ENCODE measurements at places on chromosomes 11 and 22.

DNA sequence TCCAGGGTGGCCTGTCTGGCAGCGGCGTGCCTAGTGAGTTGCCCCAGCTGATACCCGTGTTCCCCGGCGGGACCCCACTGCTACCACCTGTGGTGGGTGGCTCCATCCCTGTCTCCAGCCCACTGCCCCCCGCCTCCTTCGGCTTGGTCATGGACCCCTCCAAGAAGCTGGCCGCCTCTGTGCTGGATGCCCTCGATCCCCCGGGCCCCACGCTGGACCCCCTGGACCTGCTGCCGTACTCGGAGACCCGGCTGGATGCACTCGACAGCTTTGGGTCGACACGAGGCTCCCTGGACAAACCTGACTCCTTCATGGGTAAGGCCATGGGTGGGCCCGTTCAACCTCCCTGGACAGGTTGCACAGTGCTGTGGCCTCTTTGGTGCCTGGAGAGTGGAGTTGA, 38.5 kb downstream of the ZC3H7B start:
- no peak for DNase-seq

DNA sequence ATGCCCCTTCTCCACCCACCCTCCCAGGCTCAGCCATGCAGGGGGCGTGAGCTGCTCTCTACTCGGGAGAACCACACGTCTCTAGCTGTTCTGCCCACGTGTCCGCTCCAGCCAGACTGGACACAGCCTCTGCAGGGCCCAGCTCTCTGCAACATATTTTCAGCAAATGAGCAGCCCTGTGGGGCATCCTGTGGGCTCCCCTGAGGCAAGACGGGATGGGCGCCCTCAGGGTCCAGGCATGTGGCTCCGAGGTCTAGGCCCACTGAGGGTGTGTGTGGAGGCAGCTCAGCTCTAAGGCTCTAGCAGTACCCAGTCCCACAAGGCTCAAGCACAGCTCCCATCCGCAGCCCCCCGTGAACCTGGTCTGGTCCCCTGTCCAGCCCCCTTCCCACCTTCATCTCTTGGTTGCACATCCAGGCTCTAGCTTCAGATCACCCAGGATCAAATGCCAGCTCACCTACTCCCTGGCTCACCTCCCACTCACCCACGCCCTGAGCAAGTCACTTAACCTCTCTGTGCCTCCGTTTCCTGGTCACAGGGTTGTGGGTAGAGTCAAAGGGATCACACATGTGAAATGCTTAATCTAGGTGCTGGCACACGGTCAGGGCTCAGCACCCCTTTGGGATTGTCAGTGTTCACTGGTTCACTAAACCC, 57.8 kb upstream of the TCF20 start:
- DNase-seq: no peak

DNA sequence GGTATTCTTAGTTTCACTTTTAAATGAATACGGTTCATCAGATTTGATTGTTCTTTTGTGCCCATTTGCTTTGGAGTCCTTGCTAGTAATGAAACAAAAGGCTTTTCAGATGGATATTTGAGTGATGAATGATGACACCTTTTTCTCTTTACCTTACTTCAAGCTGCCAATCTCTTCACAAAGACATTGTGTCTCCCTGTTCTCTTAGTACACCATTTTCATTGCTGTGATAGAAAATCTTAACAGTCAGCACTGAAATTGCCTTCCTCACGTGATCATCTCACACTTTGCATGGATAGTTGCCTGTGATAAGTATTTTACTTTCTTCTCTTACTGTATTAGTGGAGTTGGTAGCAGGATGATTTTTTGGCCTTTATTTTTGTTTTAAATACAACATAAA, 396.6 kb downstream of the NELL1 start:
- no peak for DNase-seq

- no peak for DNase-seq
Observed at GRCh38 chr11:68698993-68699392, 14.6 kb downstream of the GAL start.

- peak; percentile 21 for DNase-seq
Observed at GRCh38 chr11:36002196-36002595, 58.3 kb downstream of the LDLRAD3 start.

- no peak for DNase-seq
Observed at GRCh38 chr22:29867260-29867659, 15.7 kb upstream of the MTMR3 start.

DNA sequence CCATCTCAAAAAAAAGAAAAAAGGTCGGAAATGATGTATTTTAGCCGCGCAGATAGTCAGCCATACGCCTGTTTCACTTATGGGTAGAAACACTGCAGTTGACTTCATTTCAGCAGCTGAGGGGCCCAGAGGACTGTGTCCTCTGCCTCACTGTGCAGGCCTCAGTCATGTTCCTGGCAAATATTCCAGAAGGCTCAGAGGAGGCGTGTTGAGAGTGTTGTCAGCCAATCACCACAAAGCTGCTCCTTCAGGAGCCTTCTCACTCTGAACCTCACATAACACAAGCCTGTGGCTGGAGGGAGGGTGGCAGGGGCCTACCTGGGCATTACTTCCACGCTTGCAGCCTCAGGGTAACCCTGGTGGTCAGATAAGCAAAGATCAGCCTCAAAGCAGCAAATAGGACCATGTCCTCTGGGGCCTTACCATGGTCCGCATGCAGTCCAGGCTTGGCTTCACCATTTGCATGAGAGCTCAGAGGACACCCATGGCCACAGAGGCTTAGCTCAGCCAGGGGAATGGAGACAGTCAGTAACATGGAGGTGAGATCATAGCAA, 17.3 kb upstream of the TREH start:
- no peak for DNase-seq

- DNase-seq: peak; percentile 83
Observed at GRCh38 chr11:128399251-128400121, 187.9 kb downstream of the ETS1 start.

GRCh38 chr11:114466742-114467141, 27.5 kb downstream of the REXO2 start:
- no peak for DNase-seq

DNA sequence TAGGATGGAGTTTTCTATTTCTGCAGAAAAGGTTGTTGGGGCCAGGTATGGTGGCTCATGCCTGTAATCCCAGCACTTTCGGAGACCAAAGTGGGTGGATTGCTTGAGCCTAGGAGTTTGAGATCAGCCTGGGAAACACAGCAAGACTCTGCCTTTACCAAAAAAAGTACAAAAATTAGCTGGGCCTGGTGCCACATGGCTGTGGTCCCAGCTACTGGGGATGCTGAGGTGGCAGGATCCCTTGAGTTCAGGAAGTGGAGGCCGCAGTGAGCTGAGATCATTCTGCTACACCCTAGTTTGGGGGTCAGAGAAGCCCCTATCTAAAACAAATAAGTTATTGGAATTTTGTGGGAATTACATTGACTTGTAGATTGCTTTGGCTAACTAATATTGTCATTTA, 71.7 kb downstream of the FDX1 start:
- DNase-seq: no peak

- DNase-seq: no peak
Observed at GRCh38 chr11:56716379-56716854, 17.5 kb downstream of the OR9G1 start.

GRCh38 chr11:131303611-131304119, 66.8 kb upstream of the NTM start:
- DNase-seq: no peak

DNA sequence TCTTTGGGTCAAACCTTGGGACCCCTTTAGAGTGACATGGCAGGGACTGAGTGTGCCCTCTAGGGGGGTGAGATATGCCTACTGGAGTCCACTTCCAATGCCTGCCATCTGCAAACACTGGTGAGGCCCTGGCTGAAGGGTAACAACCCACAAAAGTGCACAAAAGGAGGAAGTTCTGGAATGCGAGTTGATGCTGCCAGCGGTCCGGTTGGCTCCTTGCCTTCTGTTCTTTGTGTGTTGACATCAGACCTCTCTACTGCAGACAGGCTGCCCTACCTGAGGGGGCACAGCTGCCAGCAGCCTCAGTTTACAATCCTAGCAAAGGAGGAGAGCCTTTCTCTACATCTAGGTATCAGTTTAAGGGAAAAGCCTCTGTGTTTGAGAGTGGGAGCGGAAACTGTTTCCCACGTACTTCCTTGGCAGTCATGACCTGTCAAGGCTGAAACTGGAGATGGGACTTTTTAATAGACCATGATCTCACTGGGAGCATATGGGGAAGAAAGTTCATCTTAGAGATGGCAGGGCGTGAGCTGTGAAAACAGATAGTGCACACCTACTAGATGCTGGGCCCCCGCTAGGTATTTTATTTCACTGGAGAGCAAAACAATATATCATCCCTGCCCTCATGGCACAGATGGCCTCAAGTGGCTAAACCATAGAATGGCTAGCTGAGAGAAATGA, 27.2 kb downstream of the BMAL1 start:
- peak; percentile 23 for DNase-seq

DNA sequence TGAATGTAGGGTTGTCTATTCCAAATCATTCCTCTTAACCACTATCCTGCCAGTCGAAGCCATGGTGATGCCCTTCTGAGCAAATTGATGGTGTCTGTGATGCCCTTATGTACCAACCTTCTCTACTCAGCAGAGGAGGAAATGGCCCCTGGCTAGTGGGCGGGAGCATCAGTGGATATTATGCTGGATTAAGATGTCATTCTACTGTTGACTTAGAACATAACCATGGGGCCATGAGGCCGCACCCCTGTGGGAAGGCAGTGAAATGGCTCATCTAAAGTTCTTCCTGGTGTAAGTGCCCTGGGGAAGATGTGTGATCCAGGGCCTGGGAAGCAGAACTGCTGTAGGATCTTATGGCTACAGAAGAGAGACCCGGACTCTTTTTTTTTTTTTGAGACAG, 20.7 kb upstream of the P2RY2 start:
- no peak for DNase-seq

DNA sequence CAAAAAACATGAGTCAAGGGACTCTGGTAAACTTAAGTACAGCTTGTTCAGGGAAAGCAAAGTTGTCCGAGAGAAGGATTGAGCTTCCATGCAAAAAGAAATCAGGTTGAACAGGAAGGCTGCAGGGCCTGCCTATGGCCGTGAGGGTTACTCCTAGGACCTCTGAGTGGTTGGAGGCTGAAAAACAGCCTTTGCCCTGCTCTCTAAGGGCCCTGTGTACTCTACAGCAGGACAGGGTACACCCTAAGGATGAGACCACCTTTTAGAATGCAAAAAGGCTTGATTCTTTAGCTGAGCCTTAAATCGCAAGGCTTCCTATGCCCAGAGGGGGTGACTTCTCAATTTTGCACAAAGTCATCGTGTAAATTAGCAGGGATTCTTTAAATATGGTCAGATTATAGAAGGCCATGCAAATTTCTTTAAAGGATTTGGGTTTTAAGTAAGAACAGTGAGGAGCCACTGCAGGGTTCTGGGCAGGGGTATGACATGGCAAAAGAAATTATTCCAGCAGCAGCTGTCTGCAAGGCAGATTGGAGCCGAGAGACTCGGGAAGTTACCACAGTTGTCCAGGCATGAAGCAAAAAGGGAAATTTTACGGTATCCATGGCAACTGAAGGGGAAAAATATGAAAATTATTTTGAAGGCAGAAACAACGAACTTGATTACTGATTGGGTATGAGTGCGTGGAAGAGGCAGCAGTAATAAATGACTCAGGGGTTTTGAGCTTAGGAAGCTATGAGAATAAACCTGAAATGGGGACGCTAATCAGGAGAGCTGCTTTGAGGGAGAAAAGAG, 91.8 kb downstream of the FAM76B start:
- DNase-seq: peak; percentile 97

DNA sequence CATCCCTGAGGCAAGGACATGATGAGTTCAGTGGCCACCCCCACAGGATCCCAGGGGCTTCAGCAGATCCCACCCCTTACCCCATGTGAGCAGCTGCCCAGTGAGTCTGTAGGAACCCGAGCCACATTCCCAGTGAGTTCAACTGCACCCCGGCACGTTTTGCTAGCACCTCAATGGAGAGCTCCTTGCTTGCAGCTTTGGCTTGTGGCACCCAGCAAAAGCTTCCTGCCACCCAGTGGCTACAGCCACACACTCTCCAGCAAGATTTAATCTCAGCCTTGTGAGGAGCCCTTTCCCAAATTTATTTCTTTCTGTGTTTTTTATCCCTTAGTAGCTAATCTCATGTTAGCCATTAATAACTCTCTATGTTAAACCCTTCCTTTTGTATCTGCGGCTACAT, 4.0 kb downstream of the SAA1 start:
- no peak for DNase-seq
